ENCODE measurements at places on chromosomes 4 and X. TPM values are rescaled to one million over a fixed set of nuclear protein-coding genes. Genes with fewer than 3 reads are reported as not detected.

The MSX1 gene
- 10.1 TPM for total RNA-seq

The MAGEB17 gene
- not detected for total RNA-seq

The PDGFC gene
- 2.3 TPM for total RNA-seq

The CCDC110 gene
- total RNA-seq = not detected

The F9 gene
- not detected for total RNA-seq

The GLRA3 gene
- not detected for total RNA-seq

The POF1B gene
- 2.0 TPM for total RNA-seq

The APELA gene
- not detected for total RNA-seq

The TCEAL7 gene
- not detected for total RNA-seq

The SMIM10 gene
- total RNA-seq = 0.11 TPM

The MCF2 gene
- 0.05 TPM for total RNA-seq

The KLB gene
- total RNA-seq = 0.14 TPM

The HHIP gene
- total RNA-seq = 0.76 TPM

The TRIM61 gene
- total RNA-seq = not detected

The ADH7 gene
- not detected for total RNA-seq

The TCEAL3 gene
- total RNA-seq = 15.9 TPM

The FRMD7 gene
- total RNA-seq = not detected

The CCNA2 gene
- total RNA-seq = 42.7 TPM

The NAP1L2 gene
- 0.94 TPM for total RNA-seq

The DUX4 gene
- not detected for total RNA-seq

The P2RY8 gene
- 0.06 TPM for total RNA-seq

The GRIPAP1 gene
- 19.0 TPM for total RNA-seq

The FRMPD3 gene
- total RNA-seq = 0.15 TPM

The PALLD gene
- total RNA-seq = 72.4 TPM

The TLR6 gene
- 2.2 TPM for total RNA-seq

The CT45A1 gene
- total RNA-seq = 0.07 TPM

All from A549 treated with AZD2906 at 1 μM for 4 hours (cell line).